LoVo (cell line): ENCODE measurements at places on chromosomes 16 and 17.

DNA sequence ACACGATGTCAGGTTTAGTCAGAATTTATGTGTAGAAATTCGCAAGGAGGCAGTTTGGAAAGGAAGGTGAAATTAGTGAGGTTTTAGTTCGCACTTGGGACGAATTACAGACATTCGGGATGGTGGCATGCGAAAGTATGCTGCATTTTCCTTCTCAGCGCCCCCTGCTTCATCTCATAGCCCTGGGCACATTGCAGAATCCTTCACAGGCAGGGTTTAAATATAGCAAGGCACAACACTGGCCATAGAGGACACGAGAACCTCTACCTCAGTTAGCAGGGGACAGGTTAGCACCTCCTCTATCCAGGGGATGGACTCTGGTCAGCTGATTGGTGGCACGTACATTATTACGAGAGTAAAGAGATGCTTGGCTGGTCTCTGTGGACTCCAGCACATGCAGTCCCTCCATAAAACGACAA is 47.5 kb downstream of the MAP2K6 start:
- DNase-seq: no peak

DNA sequence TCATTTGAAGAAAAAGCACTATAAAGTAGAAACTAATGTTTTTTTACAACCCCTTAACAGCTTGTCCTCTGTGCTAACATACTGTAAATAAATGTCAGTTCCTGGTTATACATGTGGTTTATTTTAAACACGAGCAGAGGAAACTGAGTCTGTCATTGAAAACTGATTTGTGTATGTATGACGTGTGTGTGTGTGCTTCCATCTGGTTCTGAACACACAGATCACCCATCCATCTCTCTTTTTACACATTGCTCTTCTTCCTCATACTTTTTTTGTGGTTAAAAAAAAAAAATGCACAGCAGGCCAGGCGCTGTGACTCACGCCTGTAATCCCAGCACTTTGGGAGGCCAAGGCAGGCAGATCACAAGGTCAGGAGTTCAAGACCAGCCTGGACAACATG is 49.5 kb downstream of the ZNF423 start:
- DNase-seq: no peak

DNA sequence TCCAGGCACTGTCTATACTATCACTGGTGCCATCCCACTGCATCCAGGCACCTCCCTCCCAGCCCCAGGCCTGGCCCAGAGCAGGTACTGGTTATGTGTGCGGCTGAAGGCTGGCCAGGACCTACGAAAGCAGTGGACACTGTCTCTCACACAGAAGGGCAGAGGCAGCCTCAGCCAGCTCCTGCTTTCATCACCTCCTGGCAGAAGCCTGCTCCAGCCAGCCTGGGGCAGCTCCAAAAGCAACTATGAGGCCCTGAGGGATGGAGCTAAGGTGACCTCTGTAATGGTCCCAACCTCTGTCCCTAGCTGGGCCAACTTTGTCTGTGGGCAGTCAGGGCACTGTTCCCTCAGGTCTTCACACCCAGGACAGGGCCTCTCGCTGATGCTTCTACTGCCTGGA is 18.8 kb downstream of the HSD11B2 start:
- no peak for DNase-seq

GRCh38 chr17:17183744-17184143 is 22.4 kb downstream of the PLD6 start:
- no peak for DNase-seq

GRCh38 chr16:988471-989353 is 7.1 kb downstream of the SOX8 start:
- DNase-seq: no peak

DNA sequence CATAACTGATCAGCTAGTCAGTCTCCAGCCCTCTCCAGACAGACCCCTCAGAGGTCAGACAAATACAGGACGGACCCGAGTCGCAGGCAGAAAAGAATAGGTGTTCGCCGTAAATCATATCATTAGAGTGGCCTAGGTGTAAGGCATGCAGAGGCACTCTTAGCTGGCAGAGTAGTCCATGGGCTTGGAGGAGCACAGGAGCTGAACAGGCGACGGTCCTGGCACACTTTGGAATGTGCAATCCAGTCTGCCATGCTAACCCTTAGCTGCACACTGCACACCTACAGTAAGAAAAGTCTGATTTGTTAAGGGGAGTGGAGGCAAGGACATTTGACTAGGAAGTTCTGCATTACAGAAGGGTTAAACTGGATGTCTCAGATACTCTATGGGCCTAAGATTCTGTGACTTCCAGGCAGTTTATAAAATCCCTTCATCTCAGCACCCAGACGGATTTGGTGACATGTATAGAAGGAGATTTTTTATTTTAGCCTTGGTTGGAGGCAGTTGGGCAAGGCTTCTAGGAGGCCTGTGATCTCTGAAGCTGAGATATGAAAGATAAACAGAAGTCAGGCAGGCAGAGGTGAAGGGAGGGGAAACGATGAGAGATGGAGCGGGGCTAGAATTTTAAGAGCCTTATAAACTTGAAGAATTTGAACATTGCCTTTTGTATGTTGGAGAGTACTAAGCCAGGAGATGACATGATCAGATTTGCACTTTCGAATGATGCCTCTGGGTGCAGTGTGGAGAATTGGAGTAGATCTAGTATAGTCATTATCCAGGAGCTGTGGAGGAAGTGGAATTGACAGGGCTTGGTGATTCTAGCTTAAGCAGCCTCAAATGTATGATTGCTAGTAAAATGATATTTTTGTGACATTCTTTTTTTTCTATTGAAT is 34.6 kb upstream of the SLC5A11 start:
- no peak for DNase-seq

GRCh38 chr17:68749349-68750207 is 148.4 kb upstream of the FAM20A start:
- DNase-seq: no peak

GRCh38 chr17:70891306-70891705 is 722.0 kb downstream of the KCNJ2 start:
- no peak for DNase-seq

GRCh38 chr16:86227801-86228200 is 282.5 kb upstream of the FOXF1 start:
- no peak for DNase-seq

GRCh38 chr17:28900986-28901726 is 1.7 kb downstream of the DHRS13 start:
- no peak for DNase-seq

GRCh38 chr17:298791-299450 is 53.7 kb downstream of the RPH3AL start:
- no peak for DNase-seq

DNA sequence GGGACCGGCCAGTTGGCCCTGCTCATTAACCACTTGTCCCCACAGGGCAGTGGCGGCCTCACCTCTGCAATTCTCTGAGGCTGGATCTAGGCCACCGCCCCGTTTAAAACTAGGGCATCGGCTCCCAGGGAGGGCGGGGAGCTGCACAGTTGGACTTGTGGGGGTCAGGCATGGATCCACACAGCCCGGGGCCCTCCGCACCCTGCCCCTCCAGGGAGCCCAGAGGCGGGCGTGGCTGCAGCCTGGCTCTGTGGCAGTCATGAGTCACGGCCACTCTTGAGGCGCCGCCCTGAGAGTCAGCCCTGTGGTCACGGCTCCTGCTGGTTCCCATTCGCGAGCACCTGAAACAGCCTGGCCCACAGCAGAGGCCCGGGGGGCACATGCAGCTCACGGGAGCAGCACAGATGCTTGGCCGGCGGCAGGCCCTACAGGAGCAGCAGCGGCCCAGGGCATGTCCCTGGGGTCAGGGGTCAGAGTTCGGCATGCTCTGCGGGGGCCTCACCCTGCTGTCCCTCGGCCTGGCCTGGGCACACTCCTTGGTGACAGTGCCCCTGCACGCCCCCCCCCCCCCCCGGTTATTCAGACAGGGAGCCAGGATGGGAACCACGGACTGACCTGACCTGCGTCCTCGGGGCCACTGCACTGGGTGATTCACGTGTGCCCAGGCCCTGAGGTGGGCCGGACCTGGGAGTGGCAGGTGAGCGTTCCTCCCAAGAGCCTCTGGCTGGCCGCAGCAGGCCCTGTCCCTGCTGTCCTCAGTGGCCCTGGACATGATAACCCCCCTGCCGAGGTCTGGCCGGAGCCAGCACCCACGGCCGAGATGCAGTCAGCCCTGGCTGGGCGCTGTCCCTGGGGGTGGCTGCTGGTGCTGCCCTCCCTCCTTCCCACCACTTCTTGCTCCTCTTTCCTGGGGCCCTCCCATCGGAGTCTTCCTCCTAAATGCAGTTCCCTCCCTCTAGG is 8.2 kb downstream of the CAPN15 start:
- peak; percentile 94 for DNase-seq

DNA sequence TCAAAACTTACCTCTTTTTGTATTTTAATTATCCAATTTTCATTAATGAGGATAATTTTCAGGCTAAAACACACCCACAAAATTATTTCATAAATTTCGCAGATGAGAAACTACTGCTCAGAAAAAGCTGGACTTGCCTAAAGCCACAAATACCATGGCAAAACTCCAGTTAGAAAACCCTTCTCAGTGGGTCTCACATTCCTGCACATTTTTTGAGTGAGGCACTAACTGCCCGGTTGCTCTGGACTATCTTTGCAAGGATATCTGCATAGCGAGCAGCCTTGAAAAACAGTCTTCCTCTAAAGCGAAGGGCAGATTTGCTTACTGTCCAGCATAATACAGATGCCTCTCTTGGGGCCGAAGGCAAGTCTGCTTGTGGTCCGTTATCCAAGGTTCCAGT is 9.8 kb downstream of the MPHOSPH6 start:
- no peak for DNase-seq

- no peak for DNase-seq
Measured at GRCh38 chr17:82595893-82596292, 52.4 kb downstream of the WDR45B start.

- DNase-seq: no peak
Measured at GRCh38 chr17:28616281-28616680, 2.3 kb upstream of the RSKR start.

DNA sequence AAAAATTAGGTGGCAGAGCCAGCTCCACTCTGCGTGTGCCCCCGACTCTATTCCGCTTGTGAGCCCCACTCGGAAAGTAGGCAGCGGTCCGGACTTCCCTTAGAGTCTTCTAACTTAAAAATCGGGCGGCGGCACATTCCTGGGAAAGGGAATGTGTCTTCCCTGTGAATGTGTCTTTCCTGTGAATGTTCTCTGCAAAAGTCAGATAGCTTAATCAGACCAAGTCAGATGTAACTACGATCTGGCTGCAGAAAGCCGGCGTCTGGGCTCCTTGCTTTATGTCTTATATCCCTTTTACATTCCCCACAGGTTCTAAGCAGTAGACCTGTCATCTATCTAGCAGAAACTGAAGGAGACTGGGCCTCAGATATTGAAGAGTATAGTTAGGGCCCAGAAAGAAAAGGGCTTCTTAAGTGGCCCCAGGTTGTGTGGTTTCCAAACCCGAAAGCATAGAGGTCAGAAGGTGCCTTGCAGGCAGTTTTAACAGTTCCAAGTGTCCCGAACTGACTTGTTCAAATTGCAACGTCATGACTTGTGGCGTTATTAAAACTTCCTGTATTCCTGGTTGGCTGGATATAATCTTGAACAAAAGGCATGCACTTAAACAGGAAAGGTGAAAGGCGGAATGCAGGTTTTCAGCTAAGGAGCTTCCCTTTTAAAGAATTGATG is 601 bp downstream of the PHKB start:
- DNase-seq: peak; percentile 68

GRCh38 chr17:75970011-75970523 is 8.9 kb downstream of the ACOX1 start:
- DNase-seq: no peak

GRCh38 chr16:1313721-1314369 is 4.4 kb downstream of the UBE2I start:
- no peak for DNase-seq

- DNase-seq: no peak
Measured at GRCh38 chr16:89107203-89107582, 13.5 kb downstream of the ACSF3 start.

GRCh38 chr16:89373355-89374110 is 116.8 kb downstream of the ANKRD11 start:
- no peak for DNase-seq

DNA sequence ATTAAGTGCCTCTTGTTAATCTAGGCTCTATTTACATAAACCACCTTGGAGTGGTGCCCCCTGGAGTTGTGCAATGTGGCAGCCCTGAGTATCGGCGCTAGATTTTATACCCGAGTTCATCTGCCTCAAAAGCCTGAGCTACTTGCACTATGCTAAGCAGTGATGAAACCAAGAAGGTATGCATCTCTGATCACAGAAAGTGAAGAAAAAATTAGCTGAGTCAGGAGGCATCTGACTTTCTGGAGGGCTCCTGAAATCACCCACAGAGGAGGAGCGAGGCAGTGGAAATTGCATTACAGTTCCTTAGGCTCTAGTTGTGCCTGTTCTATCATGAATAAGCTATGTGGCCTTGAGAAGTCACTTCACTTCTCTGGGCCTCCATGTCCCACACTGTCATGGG is 80.3 kb upstream of the PSMD7 start:
- DNase-seq: no peak

- no peak for DNase-seq
Measured at GRCh38 chr17:76701471-76701967, 9.2 kb downstream of the MXRA7 start.

DNA sequence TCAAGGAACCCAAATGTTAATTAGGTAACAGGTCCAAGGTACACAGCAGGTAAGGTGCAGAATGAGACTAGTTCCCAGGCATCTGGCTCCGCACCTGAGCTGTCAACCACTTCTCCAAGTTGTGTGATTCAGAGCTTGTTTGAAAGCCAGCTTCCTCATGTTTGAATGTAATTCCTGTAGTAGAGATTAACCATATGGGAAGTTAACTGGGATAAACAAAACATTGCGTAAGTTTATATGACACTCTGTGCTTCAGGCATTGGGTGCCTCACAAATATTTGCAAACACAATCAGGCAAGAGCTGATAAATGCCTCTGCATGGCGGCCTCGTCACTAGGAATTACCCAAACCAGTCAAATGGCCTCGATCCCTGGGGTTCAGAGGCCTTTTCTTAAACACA is 27.9 kb upstream of the CPHXL start:
- peak; percentile 38 for DNase-seq

DNA sequence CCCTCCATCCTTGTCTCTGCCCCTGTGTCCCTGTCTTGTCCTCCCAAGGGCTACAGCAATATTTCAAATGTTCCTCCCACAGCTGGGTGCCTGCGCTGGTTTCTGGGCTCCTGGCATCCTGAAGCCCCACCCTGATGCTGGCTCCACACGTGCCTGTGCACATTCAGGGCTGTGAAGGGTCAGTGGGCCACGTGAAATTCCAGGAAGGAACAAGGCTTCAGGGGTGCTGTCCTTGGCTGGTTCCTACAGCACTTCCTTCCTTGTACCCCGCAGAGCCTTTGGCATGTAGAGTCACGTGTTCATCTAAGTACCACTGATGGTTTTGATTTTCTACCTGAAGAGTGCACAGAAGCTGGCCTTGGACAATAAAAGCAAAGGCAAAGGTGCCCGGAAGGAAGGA is 57.7 kb upstream of the NLK start:
- DNase-seq: no peak

DNA sequence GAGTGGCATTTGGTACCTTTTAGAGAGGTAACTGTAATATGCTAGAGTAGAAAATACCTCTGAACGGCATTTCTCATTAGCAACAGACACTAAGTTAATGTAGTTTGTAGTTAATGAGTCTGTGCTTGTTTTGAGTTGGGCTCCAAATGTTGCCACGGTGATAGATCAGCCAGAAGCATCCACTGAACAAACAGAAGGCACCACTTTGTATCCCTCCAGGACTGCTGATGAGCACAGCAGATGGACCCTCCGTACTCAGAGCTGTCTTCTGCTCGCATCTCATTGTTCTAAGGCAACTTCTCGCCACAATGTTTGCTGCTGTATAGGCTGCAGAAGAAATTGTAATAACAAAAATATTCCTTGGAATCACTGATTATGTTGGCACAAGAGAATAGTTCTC is 56.1 kb downstream of the TNRC6C start:
- no peak for DNase-seq
